ENCODE measurements at places on chromosomes 12 and 14. TPM values are rescaled to one million over a fixed set of nuclear protein-coding genes. Genes with fewer than 3 reads are reported as not detected.

The BIN2 gene
- total RNA-seq: 2.6 TPM

The P3H3 gene
- 1.1 TPM for total RNA-seq

The GYS2 gene
- 47.6 TPM for total RNA-seq

The SPSB2 gene
- 2.7 TPM for total RNA-seq

The KLHL33 gene
- not detected for total RNA-seq

The AMDHD1 gene
- total RNA-seq: 46.8 TPM

The ASCL1 gene
- 0.18 TPM for total RNA-seq

The MGST1 gene
- total RNA-seq: 1,267 TPM

The IFNG-AS1 gene
- total RNA-seq: 0.24 TPM
